ENCODE measurements at places on chromosomes 1 and 21. TPM values are rescaled to one million over a fixed set of nuclear protein-coding genes. Genes with fewer than 3 reads are reported as not detected.

LDLRAD1 gene
- not detected for polyA plus RNA-seq

DNA sequence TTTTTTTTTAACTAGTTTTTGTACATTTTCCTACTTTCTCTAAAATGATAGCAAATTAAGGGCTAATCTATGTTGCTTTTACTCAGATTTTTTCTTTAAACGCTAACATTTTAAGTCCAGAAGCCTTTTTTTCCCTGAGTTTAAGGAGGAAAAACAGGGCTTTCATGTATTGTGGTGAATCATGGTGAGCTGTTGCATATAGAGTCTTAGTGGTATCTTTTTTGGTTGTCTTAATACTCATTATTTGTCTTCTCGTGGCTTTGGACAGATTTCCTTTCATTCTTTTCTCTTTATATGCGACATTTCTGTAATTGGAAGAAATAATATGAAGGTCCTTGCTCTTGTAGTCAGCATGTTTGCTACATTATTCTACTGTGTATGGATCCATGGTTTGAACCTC is 1015.6 kb downstream of the PLA2G4A start:
- no peak overlapping the region for H3K27ac ChIP-seq
- no peaks in the 10 kb centered on the region for H3K27me3 ChIP-seq
- peak; percentile 5 for DNase-seq
- no peak overlapping the region for H3K4me3 ChIP-seq

- no peak overlapping the region for H3K27ac ChIP-seq
- H3K36me3 ChIP-seq, result no peaks in the 10 kb centered on the region
- no peaks in the 10 kb centered on the region for H3K4me1 ChIP-seq
- H3K4me3 ChIP-seq, result no peak overlapping the region
- no peaks in the 10 kb centered on the region for H3K27me3 ChIP-seq
Observed at GRCh38 chr21:15695241-15695640, 34.5 kb upstream of the USP25 start.

DNA sequence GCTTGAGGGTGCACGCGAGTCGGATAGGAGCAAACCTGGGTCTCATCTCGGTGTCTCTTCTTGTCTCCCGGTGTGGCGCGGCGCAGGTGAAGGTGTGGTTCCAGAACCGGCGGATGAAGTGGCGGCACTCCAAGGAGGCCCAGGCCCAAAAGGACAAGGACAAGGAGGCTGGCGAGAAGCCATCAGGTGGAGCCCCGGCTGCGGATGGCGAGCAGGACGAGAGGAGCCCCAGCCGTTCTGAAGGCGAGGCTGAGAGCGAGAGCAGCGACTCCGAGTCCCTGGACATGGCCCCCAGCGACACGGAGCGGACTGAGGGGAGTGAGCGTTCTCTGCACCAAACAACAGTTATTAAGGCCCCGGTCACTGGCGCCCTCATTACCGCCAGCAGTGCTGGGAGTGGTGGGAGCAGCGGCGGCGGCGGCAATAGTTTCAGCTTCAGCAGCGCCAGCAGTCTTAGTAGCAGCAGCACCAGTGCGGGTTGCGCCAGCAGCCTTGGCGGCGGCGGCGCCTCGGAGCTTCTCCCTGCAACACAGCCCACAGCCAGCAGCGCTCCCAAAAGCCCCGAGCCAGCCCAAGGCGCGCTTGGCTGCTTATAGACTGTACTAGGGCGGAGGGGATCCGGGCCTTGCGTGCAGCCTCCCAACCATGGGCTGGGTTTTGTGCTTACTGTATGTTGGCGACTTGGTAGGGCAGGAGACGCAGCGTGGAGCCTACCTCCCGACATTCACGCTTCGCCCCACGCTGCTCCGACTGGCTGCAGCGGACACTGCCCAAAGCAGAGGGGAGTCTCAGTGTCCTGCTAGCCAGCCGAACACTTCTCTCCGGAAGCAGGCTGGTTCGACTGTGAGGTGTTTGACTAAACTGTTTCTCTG is 5.1 kb downstream of the HLX start:
- H3K36me3 ChIP-seq, result peaks cover 15% of the 10 kb centered on the region
- DNase-seq, result no peak
- no peaks in the 10 kb centered on the region for H3K27me3 ChIP-seq
- H3K4me3 ChIP-seq, result no peak overlapping the region
- no peak overlapping the region for H3K27ac ChIP-seq

- no peak overlapping the region for H3K4me3 ChIP-seq
- peaks cover 14% of the 10 kb centered on the region for H3K27me3 ChIP-seq
- no peaks in the 10 kb centered on the region for H3K4me1 ChIP-seq
- no peak for DNase-seq
Observed at GRCh38 chr1:204736836-204737235, 51.3 kb upstream of the LRRN2 start.

DNA sequence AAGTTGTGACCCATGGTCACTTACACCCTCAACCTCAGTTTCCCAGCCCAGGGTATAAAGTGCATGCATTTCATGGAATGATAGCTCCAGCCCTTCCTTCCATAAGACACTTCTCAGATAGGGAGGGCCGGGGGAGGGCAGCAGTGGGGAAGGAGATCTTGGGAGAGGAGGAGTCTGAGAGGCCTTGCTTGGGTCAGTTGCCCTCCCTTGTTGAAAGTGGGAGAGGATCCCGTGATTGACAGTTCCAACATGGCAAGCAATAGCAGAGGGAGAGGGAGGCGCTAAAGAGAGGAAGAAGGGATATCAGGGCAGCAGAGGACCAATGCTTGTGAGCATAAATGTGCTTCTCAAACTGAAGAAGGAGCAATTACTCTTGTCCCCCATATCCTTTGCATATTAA is 244.4 kb downstream of the CHRM3 start:
- H3K27me3 ChIP-seq, result no peaks in the 10 kb centered on the region
- no peaks in the 10 kb centered on the region for H3K36me3 ChIP-seq
- H3K27ac ChIP-seq, result no peak overlapping the region
- no peak for DNase-seq
- H3K4me3 ChIP-seq, result no peak overlapping the region

ASAP3 gene
- polyA plus RNA-seq, result 14.2 TPM

GRCh38 chr1:210394281-210394821 is 65.6 kb downstream of the HHAT start:
- H3K27ac ChIP-seq, result no peak overlapping the region
- no peaks in the 10 kb centered on the region for H3K36me3 ChIP-seq
- H3K27me3 ChIP-seq, result no peaks in the 10 kb centered on the region
- no peak for DNase-seq
- H3K4me1 ChIP-seq, result peaks cover 10% of the 10 kb centered on the region
- H3K4me3 ChIP-seq, result no peak overlapping the region

DNA sequence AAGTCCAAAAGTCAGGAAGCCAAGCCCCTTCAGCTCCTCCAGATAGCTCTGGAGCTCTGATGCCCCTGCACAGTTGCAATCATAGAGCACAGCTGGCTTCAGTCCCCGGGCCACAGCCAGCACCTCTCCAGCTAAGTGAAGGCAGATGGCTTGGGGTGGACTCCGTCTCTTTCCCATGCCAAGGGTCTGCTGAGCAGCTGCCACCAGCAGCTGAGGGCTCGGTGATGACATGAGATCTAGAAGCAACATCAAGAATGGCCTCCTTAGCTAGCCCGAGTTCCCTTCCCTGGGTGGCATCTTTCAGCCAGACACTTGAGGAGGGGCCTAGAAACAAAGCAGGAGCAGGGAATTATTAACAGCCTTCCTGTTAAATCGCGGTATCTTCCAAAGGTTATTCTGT is 973 bp downstream of the C1orf74 start:
- H3K27me3 ChIP-seq, result peaks cover under 1% of the 10 kb centered on the region
- peak overlapping the region; percentile 58 for H3K4me3 ChIP-seq
- no peak for DNase-seq
- H3K4me1 ChIP-seq, result no peaks in the 10 kb centered on the region
- no peaks in the 10 kb centered on the region for H3K36me3 ChIP-seq
- H3K27ac ChIP-seq, result no peak overlapping the region

- no peaks in the 10 kb centered on the region for H3K4me1 ChIP-seq
- no peak overlapping the region for H3K27ac ChIP-seq
- DNase-seq, result peak; percentile 35
- H3K4me3 ChIP-seq, result no peak overlapping the region
- H3K27me3 ChIP-seq, result no peaks in the 10 kb centered on the region
Observed at GRCh38 chr21:33991133-33991532, 75.5 kb upstream of the ATP5PO start.

GRCh38 chr1:65658122-65658521 is 134.6 kb upstream of the PDE4B start:
- no peaks in the 10 kb centered on the region for H3K36me3 ChIP-seq
- H3K27ac ChIP-seq, result no peak overlapping the region
- H3K4me3 ChIP-seq, result no peak overlapping the region
- no peaks in the 10 kb centered on the region for H3K27me3 ChIP-seq
- DNase-seq, result peak; percentile 20

DNA sequence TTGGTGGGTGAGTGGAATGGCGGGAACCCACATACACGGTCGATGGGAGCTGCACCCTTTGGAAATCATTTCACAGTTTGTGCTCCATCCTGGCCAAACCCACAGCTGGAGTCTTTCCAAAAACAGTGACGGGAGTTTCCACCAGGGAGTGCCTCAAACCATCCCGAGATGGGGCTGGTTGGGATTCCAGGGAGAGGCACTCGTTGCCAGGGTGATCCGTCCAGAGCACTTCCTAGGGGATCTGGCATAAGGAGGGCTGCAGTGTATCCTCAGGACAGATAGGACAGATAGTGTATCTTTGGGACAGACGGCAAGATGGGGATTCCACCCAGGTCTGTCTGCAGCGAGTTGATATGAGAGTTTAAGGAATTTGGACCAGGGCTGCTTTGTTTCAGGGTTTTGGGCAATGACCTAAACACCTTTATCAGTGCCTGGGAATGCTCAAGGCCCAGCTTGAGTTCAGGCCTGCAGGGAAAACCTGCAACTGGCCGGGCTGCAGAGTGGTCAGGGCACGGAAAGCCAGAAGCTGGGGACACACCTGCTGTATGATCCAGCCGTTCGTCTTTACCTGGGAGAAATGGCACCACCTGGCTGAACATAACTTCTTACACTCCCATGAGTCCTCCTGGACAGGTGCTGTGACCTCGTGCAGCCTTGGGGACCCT is 3.4 kb upstream of the POFUT2 start:
- peaks cover 3% of the 10 kb centered on the region for H3K36me3 ChIP-seq
- DNase-seq, result peak; percentile 72
- H3K4me3 ChIP-seq, result no peak overlapping the region

Data from fibroblast of lung (primary cell).